Stimulated activated CD8-positive, alpha-beta memory T cell treated with anti-CD3 and anti-CD28 coated beads, Interleukin-7, amount 100 ng/mL, for 1 hour (primary cell): ENCODE measurements at places on chromosomes 5 and 9.

- DNase-seq, result no peak
These were observed 79.0 kb downstream of the MRPS30 start for GRCh38 chr5:44887722-44888121.

- no peak for DNase-seq
These were observed 16.7 kb downstream of the CDHR2 start for GRCh38 chr5:176565760-176566288.

DNA sequence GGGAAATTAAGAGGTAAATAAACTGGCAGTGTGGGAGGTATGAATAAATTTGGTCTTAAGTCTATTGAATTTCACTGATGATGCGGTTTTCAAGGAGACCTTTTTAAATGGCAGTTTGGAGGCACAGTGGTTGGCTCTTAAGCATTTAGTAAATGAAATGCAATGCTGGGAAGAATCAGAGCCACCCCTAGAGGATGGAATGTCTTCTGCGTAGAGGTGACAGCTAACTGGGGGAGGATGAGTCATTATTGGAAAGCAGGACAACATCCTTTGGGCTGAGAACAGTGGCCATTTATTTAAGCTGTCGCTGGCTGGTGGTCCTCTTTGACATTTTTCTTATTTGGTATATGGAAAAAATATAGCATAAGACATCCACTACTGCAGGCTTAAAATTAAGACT is 163.2 kb downstream of the SH3GL2 start:
- DNase-seq, result no peak

DNA sequence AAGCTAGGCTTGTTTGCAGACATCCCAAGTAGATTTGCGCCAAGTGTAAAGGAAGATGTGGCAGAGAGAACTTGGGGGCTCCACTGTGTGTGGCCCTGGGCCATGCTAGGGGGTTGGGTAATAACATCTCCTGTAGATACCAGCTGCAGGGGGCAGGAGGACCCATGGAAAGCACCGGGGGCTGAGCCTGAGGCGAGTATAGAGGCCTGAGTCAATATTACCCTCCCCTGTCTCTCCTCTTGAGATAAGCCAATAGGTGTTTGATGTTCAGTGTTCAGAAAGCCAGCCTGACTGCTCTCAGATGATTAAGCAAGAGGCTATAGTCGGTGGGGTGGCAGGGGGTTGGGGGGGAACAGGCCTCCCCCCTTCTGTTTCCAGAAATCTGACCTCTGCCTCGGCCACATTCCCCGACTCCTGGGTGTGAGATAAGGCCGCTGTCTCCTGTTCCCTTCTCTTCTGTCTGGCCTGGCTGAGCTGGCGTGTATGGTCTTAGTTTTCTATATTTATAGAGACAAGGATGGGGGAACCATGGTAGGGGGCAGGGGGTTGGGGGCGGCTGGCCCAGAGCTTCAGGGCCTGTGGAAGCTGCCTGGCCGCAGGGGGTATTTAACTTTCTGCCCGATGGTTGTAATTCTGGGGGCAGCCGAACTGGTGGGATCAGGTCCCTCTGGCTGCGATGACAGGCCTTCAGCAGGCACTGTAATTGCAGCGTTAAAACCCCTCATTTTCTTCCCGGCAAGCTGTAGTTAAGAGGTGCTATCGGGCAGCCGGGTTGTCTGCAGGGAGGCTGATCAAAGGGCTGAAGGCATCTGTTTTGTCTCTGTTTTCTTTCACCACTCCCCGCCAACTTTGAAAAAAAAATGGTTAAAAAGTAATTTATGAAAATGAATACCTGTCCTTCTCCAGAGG is 292.0 kb downstream of the NSG2 start:
- DNase-seq, result no peak

- no peak for DNase-seq
These were observed 139.2 kb downstream of the CDK5RAP2 start for GRCh38 chr9:120440791-120441190.

GRCh38 chr5:149063017-149063687 is at the start of gene SH3TC2:
Gene SH3TC2, minus strand, starts transcription at chr5:149063062. Its CDS starts 40 bp downstream, at chr5:149063022.
- no peak for DNase-seq

- DNase-seq, result no peak
These were observed 13.0 kb downstream of the SUSD3 start for GRCh38 chr9:93071464-93071863.

DNA sequence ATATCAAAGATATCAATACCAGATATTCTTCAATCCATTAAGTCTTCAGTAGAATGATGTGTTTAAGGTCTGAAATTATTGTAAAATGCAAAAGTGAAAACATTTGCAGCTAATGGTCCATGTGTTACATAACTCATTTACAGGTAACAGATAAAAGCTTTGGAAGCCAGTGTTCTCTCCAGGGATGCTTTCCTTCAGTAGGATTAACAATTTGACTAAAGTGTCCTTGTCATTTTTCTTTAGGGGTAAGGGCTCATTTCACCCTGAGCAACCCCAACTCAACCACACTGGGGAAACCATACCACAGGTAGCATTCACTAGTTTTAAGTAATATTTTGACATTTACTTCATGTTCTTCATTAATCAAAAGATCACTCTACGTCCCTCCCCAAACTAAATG is 12.9 kb downstream of the HNRNPK start:
- no peak for DNase-seq

DNA sequence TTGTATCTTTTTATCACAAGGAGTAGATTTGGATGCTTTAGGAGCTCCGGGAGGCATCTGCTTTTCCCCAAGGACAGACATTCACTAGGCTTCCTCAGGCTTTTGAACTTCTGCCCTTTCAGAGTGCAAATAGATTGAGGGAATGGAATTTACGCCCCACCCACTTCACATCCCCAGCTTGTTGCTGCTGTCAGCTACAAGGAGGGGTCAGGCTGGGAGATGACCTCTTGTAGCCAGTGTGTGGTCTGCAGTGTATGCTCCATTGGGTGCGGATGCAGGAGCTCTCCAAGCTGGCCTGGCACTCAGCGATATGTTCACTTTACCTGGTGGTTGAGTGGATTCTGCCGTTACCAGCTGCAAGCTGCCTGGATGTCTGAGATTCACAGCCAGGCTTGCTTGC is 6.4 kb downstream of the TNFSF15 start:
- no peak for DNase-seq

DNA sequence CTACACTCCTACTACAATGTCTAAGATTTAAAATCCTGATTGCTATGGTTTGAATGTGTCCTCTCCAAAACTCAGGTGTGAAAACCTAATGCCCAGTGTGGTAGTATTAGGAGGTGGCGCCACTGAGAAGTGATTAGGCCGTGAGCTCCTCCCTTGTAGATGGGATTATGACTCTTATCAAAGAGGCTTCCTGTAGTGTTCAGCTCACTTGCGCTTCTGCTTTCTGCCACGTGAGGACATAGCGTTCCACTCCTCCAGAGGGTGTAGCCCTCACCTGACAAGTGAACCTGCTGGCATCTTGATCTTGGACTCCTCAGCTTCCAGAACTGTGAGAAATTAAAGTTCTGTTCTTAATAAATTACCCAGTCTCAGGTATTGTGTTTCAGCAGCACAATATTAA is 33.0 kb upstream of the WHRN start:
- no peak for DNase-seq

GRCh38 chr9:138112791-138113600 is 235.4 kb downstream of the CACNA1B start:
- no peak for DNase-seq

DNA sequence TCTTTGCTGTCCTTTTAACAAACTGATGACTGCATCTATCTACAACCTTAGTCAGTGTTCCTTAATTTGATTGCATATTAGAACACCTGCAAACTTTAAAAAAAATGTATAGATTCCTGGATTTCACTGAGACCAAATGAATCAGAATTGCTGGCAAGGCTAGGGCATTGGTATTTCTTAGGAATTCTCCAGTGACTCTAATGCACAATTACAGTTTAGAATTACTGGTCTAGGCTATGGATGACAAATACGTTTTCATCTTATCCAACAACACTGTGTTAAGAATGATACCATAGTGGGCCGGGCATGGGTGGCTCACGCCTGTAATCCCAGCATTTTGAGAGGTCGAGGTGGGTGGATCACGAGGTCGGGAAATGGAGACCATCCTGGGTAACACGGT is 545.9 kb upstream of the RIOK2 start:
- DNase-seq, result no peak
